ENCODE measurements at places on chromosomes 12 and 14.

GRCh38 chr12:15502211-15502610 is 179.9 kb downstream of the PTPRO start:
- no peak for DNase-seq

- DNase-seq, result no peak
Observed at GRCh38 chr12:71354871-71355270, 84.7 kb upstream of the LGR5 start.

DNA sequence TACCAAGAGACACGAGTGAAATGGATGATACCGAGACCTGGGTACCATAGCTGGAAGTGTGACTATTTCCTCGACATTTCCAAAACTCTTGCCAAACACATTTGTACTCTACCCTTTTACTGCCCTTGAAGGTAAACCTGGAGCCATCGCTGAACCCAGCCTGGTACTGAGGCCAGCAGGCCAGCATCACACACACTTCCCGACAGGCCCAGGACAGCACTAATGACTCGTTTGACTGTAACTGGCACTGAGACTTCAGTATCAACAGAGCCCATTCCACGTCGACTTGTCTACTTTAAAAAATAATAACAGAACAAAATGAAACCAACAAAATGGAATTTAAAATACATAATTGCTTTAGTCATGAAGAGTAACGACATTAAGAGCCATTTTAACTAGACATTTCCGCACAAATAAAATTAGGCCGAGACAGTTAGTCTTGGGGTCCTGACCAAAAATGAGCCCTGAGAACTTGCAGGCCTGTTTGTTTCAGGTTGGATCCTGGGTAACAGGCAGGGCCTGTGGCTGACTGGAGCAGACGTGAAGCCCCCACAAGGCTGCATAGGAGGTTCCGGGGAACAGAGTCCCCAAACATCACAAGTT is 94.3 kb downstream of the RIMBP2 start:
- DNase-seq, result no peak

- no peak for DNase-seq
Observed at GRCh38 chr14:24366721-24367513, 1.1 kb upstream of the NFATC4 start.
